ENCODE measurements at places on chromosomes 4 and X.

DNA sequence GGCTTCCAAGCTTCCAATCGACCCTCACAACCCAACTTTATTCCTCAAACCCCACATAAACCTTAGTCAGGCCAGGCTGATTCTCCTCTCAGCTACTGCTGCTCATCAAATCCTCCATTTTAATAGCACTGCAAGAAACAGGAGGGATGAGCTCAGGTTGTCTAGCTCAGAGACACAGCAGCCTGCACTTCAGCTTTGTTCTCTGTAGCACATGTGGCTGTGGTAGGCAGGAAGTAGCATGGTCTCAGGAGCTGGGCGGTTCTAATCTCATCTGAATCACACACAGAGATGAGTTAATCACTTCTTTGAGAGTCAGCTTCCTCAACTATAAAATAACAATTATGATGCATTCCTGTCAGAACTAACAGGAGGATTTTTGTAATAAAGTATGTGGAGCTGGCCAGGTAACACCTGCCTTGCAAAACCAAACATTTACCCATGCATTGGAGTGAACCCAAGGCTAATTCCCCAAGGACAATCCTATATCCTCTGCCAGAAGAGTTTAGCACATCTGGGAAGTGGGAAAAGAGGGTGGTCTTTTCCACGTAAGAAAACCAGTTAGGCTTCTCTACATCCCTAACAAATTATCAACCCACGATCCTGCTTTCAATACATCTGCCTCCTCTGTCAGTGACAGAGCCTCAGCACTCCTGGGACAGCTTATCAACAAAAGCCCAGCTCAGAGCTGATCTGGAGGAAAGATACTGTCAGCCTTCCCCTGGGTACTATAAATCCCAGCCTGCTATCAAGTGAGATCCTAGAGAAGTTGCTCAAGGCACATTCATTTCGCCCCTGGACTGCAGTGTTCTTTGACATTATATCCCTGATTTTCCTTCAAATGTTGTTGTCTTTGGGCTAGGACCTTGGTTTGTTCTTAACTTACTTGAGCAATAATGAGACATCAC lies 32.8 kb downstream of the ELOVL6 start:
- peak; percentile 69 for DNase-seq

DNA sequence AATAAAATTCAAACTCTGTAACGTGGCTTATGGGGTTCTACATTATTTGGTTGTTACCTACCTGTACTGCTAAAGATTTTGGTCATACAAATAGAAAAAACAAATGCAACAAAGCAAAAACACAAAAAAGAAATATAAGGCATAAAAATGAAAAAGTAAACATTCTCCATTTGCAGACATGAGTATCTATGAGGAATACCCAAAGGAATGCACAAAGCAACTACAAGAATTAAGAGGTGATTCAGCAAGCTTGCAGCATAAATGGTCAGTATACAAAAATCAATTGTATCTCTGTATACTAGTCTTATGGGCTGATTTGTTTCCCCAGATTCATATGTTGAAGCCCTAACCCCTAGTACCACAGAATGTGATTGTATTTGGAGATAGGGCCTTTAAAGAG lies 3.6 kb upstream of the PDE5A start:
- DNase-seq: no peak

DNA sequence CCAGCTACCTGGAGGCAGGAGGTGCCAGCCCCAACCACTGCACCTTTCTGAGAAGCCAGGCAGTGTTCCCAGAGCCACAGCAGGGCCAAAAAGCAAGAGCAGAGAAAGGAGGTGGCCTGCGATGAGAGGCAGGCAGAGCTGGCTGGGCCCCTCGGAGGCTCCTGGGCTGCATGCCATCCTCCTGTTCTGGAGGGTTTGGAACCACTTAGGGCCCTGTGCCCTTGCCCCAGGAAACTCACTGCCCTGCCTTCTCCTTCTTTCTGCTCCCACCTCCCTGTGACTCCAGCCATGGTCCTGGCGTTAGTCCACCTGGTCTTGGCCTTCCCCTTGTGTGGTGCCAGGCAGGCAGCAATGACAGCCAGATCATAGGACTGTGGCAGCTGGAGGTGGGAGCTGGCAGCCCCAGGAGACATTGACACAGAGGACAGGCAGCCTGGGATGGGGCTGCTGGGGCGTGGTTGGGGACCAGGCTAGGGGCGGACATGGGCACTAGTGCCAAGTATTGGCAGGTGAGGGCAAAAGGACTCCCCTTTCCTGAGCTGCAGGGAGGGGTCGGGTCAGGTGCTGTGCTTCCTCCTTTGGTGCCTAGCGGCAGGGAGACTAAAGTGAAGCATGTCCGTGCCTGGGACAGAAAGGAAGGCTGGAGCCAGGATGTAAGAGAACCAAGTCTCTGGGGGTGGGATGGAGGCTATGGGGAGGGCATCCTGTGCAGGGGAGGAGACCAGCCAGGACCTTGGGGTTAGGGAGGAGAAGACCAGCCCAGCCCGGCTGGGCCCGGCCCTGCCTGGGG lies 1.4 kb downstream of the APLN start:
- DNase-seq: no peak

DNA sequence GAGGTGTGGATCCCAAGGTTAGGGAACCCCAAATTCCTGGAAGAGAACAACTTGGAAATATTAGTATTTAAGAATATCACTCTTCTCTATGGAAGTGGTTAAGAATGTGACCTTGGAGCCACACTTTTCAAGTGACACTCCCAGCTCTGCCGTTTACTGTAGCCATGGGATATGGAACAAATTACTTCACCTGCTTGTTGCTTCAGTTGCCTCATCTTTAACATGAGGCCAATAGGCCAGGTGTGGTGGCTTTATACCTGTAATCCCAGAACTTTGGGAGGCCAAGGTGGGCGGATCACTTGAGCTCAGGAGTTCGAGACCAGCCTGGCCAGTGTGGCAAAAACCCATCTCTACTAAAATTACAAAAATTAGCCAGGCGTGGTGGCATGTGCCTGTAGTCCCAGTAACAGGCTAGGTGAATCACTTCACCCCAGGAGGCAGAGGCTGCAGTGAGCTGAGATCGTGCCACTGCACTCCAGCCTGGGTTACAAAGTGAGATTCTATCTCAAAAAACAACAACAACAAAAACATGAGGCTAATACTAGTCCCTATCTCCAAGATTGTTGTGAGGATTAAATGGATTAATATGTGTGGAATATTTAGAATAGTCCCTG lies 13.0 kb downstream of the IL13RA1 start:
- DNase-seq: no peak

GRCh38 chr4:181176306-181176705 lies 1066.9 kb upstream of the TENM3 start:
- DNase-seq: no peak

DNA sequence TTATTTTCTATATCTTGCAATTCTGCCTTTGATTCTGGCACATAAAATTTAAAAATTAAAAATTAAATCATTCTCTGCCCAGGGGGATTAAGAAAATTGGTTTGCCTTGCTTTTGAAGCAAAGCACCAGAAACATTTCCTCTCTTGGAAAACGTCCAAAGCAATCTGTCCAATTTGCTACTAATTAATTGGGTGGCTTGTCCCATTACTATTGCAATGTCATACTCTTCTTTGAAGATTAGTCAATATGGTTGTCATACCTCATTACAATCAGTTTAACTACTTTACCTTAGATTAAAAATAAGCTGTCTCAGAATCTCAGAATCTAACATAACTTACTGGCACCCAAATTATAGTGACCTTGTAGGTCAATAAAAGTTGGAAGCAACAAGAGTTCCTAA lies 208.8 kb downstream of the TMA16 start:
- no peak for DNase-seq

- DNase-seq: no peak
These were observed 479.3 kb upstream of the PCDH10 start for GRCh38 chr4:132669786-132670185.

- DNase-seq: peak; percentile 49
These were observed 28.2 kb upstream of the HUWE1 start for GRCh38 chrX:53714580-53715345.

DNA sequence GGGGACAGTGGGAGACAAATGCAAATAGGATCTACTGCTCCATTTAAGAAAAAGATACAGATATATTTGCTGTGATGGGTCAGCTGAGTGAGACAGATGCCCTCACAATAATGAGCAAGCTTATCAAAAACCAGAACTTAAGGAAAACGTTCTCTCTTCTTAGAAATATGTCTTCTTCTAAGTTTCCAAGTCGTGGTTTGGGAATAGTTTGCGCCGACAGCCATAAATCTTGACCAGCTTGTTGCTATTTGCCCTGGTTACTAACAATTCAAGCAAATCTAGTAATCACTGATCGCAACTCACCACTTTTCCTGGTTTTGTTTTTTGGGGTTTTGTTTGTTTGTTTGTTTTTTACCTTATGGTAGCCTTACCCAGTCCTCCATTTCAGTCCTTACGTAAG lies 67.6 kb upstream of the GUCY1A1 start:
- DNase-seq: no peak

- DNase-seq: no peak
These were observed 18.8 kb upstream of the MXD4 start for GRCh38 chr4:2280531-2281300.

- no peak for DNase-seq
These were observed 41.6 kb downstream of the TRPC5OS start for GRCh38 chrX:111917591-111917990.

GRCh38 chr4:188299161-188299560 lies 159.9 kb downstream of the TRIML1 start:
- DNase-seq: no peak

DNA sequence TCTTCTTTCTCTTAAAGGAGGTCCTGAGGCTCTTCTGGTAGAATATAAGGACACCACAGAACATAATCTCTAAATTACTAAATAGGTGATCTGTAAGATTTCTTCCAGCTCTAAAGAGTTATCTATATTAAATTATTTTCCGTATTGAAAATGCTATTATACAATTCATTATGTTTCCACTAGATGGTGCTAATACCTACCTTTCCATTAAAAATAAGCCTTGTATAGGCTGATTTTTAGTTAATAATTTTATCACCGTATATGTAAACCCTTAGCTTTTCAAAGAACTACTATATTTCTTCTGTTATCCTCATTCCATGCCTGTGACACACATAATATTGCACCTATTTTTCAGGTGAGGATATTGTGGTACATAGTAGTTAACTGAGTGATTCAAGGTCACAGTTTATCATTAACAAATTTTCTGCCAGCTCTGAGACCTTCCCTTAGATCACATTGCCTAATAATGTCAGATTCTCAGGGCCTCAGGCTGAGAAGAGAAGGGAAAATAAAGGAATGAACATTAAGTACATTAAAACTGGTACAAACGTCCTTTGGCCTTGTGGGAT lies 138.8 kb downstream of the TEX11 start:
- DNase-seq: no peak

DNA sequence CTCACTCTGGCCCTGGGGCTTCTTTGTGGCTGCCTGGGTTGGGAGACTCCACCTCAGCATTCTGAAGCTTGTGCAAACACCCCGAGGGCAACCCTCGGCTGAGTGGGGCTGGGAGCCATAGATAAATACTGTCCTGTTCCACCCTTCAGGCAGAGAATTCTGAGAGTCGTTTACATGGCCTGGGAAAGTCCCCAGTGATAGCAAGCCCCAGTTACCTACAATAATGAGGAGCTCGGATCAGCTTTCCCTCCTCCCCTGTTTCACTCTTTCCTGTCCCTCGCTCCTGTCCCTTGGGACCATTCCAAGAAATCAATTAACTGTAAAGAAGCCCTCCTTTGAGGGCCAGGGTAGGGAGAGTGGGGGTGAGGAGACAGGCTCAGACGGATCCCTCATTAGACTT lies 31.6 kb upstream of the DDX3X start:
- DNase-seq: no peak

DNA sequence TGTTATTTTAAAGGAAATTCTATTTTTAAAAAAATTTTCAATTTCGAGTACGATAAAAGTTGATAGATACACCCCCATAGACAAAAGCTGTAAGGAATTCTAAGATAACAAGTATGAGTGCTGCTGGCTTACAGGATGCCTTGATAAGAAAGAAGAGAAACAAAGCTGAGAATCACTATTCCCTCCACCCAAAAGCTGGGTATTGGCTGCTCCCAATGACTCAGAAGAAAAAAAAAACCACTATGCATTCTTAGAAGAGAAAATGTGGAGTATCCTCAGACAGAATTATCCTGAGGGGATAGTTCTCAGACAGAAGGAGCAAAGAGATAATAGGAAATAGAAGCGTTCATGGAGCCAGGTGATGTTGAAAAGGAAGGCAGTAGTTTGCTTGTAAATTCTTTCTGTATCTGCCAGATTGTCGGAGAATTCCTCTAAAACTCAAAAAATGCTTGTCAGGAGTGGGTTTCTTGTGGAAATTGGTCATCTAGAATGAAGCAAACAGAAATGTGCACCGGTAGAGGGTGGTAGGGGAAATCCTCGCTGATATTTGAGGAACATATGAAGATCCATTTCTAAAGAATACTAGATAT lies 217.5 kb upstream of the ADAMTS3 start:
- DNase-seq: no peak

GRCh38 chr4:10684631-10685030 lies at the start of gene CLNK:
CLNK (minus strand) TSS chr4:10684768; CDS start chr4:10667869, 16,899 bp downstream.
- no peak for DNase-seq

DNA sequence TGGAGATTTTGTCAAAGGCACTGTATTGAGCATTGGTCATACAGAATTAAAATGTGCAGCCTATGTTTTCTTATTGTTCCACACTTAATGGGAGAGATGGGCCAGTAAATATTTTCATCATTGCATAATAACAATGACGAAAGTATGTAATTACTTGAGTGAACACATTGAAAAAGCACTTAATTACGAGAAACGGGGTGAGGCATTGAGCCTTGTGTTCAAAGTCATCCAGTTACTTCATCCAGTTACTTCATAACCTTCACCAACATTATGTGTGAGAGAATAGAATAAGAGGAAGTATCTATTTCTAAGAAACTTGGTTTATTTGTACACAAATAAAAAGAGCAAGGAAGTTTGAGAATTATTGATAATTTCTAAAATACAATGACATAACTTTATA lies 1427.0 kb downstream of the ADGRL3 start:
- no peak for DNase-seq

- no peak for DNase-seq
These were observed 69.1 kb downstream of the SPIN4 start for GRCh38 chrX:63282077-63282476.

DNA sequence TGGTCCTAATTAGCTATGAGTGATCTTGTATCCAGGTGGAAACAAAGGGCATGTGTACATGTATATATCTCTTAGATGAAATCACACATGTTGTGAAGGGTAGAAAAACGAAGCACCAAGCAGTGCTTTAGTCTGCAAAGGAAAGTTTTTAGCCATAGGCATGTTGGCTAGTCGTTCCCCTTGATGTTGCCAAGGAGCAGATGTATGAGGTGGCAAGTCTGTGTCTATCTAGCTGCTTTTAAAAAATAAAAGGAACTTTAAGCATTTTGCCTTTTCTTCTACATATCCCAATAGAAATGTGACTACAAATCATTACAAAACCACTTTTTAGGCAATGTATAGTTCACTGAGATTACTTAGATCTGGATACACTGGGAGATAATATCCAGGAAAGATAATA lies 63.1 kb downstream of the NSUN7 start:
- DNase-seq: no peak

All from activated naive CD4-positive, alpha-beta T cell treated with anti-CD3 and anti-CD28 coated beads, Interleukin-2, amount 50 U/mL, for 16 hours (primary cell).